ENCODE measurements at places on chromosomes 5 and 9.

GRCh38 chr5:110008131-110008530, 318.4 kb downstream of the MAN2A1 start:
- no peak for DNase-seq

- no peak for DNase-seq
Observed at GRCh38 chr5:60636001-60636400, 64.0 kb downstream of the DEPDC1B start.

GRCh38 chr9:125432715-125433385, 171.2 kb downstream of the GAPVD1 start:
- DNase-seq, result no peak

DNA sequence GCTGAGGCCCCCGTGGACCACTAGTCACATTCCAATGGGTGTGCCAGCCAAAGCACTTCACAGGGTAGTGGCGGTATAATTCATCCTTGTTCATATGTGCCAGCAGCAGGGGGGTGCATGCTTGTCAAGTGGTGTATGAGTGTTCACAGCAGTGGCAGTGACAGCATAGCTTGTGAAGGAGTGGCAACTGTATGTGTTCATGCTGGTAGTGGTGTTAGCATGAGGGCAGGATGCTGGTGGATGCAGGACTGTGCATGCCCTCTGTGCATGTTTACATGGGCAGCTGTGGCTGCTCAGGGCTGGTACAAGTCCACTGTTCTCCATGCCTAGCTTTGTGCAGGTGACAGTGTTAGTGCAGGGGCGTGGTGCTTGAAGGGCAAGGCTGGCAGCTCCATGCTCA, 253.4 kb upstream of the DMAC1 start:
- DNase-seq, result no peak

DNA sequence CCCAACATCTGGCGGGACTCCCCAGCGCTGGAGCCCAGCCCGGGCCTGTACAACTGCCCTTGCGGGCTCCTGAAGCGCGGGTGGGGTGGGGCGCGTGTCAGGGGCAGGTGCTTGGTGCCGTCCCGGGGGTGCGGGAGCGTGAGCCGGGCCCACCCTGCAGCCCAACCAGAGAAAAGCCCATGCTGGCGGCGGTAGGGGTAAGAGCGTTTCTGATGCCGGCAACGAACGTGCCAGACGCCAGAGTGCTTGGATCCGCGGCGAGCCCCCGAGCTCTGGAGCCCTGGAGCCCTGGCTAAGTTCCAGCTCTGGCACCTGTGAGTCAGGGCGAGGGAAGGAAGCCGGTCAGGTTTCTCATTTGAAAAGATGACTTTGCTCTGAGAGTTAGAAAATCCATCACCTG, 58.0 kb downstream of the ZNF510 start:
- DNase-seq, result no peak

- DNase-seq, result no peak
Observed at GRCh38 chr9:69395718-69396117, 70.7 kb downstream of the ENTREP1 start.

DNA sequence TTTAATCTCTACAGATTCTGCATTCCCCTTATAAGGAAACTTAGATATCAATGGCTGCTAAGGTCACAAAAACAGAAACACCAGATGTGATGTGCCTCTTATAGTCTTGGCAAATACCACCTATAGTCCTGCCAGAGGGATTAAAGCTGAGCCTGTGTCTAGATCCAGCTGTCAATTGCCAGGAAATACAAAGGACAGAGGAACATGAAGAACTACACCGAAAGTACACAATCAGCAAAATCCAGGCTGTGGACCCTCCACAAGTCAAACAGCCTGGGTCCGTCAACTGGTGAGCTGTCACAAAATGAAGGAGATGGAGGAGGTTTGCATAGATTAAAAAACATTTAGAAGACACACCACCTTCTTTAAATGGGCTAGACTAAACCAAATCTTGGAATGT, 85.4 kb downstream of the KLF4 start:
- no peak for DNase-seq

Measured in SJSA1 (cell line).